T-helper 17 cell (primary cell): ENCODE measurements at places on chromosomes 4 and X. TPM values are rescaled to one million over a fixed set of nuclear protein-coding genes. Genes with fewer than 3 reads are reported as not detected.

CXCL5 gene
- total RNA-seq: 0.25 TPM

CTAG1A gene
- not detected for total RNA-seq

DNA sequence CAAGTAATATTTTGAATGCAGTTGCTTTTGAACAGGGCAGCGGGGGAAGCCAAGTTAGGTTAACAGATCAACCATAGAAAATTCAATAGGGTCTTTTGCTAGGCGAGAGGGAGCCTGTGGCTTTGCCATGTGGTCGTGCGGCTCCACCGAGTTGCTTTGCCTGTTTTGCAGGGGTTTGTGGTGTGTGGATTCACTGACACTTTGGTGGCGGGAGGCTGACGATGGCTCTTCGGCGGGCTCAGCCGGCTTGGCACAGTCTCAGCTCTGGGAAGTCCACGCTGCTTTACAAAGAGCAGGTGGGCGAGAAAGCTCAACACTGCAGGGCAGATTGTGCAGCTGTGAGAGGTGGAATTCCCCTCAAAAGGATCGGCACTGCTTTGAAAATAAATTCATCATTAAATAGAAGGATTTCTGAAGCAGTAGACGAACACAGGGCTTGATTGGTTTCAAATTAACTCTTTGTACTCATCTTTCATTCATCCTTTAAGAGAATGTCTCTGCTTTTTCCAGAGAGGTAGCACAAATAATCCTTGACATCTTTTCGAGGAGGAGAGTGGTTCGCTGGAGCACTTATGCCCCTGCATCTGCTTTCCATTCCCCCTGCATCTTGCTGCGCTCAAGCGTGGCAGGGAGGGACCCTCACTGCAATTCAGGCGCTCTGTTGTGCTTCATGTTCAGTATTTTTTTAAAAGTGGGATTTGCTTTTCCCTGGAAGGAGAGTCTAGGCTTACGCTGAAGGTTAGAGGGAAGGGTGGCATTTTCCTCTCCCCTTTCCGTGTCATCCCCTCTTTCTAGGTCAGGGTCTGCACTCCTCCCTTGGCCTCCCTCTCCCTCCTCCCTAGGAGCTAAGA, 201.8 kb upstream of the LEF1 start:
- no peak overlapping the region for H3K27ac ChIP-seq
- peaks cover 13% of the 10 kb centered on the region for H3K27me3 ChIP-seq
- peaks cover 19% of the 10 kb centered on the region for H3K4me1 ChIP-seq
- H3K4me3 ChIP-seq: no peak overlapping the region
- no peak for DNase-seq

- no peaks in the 10 kb centered on the region for H3K36me3 ChIP-seq
- H3K27me3 ChIP-seq: no peaks in the 10 kb centered on the region
- H3K4me3 ChIP-seq: no peak overlapping the region
- DNase-seq: no peak
- no peak overlapping the region for H3K27ac ChIP-seq
These were observed 121.9 kb upstream of the SMIM10 start for GRCh38 chrX:134868771-134869495.

DNA sequence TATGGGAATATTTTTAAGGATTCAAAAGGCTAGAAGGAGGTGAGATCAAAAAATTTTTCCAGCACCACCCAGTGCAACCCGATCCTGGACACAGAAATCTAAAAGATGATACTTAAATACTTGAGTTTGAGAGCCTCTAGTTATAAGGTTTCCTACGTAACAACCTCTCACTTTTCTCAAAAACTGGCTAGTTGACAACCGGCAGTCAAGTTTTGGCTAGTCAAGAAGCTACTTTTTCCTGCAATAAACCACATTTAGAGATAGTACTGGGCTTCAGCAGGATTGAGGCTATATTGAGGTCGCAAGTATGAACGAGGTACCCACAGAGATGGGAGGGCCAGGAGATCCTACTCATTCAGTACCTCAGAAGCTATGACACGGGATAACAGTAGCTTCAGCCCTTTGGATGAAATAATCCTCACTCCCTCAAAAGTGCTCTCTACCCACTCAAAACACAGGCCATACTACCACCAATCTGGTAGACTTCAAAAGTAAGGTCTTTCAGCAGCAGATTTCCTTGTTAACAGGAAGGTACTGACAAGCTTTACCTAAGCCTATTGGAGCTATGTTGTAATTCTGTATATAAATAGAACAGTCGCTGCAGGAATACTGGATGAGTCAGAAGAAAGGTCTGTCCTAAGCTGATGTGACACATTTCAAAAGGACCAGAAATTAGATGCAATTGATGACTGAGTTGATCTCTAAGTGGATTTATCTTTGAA, 1.5 kb upstream of the TSPAN5 start:
- H3K27me3 ChIP-seq: no peaks in the 10 kb centered on the region
- peak overlapping the region; percentile 89 for H3K4me3 ChIP-seq
- H3K27ac ChIP-seq: peak overlapping the region; percentile 97
- DNase-seq: no peak
- H3K36me3 ChIP-seq: peaks cover 5% of the 10 kb centered on the region
